Activated CD4-positive, alpha-beta T cell treated with anti-CD3 and anti-CD28 coated beads for 48 hours (primary cell): ENCODE measurements at places on chromosomes 12 and 14.

GRCh38 chr12:105705765-105706164 is 375.3 kb downstream of the C12orf75 start:
- peak; percentile 12 for DNase-seq

- no peak for DNase-seq
Measured at GRCh38 chr12:101039848-101040531, 170.0 kb downstream of the SLC5A8 start.

GRCh38 chr12:57080855-57081254 is 2.3 kb upstream of the NEMP1 start:
- DNase-seq, result no peak

DNA sequence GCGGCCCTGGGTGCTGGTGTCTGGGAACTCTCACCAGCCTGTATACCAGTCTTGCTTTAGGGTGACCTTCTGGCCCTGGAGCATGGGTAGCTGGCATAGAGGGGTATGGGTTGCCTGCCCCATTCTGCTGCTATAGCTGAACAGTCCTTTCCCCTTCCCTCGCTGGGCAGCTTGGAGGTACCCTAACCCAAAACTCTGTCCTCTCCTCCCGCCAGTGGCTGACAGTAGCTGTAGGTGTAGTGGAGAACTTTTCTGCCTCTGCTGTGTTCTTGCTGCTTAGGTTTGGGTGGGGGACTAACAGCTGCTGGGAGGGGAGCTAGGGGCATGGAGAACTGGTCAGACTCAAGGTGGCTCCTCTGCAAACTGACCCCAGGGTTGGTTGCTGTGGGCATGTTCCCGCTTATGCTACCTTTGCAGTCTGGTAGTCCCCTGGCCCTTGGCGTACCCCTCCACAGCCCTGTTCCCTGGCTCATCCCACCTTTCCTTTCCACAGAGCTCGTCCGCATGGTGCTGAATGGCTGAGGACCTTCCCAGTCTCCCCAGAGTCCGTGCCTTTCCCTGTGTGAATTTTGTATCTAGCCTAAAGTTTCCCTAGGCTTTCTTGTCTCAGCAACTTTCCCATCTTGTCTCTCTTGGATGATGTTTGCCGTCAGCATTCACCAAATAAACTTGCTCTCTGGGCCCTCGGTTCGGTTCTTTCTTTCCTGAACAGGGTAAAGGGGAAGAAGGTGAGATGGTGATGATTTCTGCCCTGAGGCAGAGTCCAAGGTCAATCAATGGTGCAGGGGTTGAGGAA is 2.9 kb downstream of the MYL6 start:
- no peak for DNase-seq

DNA sequence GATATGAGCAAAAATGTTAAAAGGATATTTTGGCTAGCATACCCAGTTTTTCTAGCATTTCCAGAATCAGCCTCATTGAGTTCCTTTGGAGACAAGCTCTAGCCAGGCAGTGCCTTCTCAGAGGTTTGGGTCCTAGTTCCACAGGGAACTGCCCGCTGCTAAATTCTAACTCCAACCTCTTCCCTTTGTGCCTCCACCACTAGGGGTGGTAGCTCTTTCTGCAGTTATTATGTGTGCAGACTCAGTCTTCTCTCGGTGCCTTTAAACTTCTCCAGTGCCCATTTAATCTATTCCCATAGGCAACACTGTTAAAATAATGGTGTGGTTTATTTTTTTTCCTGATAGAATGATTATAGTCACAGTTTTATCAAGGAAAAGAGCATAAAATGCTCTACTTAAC is 21.5 kb upstream of the SLC25A3 start:
- DNase-seq, result no peak

DNA sequence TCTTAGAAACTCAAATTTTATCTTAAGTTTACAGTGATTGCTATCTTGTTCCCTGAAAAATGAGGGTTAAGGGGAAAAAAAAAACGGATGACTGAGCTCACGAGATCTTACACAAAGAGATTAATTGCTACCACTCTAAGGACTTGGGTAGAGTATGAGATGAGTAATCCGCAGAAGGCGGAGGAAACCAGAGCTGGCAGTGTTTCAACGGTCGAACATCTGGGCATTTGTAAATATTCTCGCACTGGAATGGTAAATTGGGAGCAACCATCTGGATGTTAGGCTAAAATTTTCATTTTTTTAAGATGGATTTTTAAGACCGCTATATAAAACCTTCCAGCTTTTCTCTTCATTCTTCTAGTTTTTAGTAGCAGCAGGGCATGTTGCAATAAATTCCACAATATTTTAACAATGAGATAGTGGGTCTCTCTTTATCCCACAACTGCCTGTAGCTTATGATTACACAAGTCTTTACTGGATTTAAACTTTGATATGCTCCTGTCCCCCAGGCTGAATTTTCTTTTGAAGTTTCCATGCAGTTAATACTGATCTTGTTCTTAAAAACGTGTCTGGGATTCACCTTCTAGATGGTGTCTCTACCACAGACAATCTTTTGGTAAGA is 1324.1 kb downstream of the AACS start:
- no peak for DNase-seq

DNA sequence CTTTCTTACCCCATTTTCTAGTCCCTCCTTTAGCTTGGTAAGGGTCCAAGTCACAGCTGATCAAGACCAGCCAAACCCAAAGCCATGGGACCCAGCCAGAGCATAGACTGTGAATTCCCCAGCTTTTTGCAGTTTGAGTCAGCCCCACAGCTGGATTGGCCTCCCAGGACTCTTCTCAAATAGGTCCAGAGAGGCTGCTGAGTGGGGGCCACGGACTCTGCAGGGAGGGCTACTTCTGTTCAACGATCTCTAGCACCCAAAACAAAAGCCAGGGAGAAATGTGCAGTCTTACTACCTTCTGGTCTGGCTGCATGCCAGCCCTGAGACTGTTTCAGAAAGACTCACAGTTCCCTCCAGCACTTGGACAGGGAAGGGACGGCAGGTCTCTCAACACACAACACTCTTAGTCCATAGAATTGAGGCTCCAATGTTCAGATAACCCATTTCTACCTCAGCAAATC is 1.6 kb downstream of the VDR start:
- peak; percentile 42 for DNase-seq

- no peak for DNase-seq
Measured at GRCh38 chr12:42484996-42485395, 104.5 kb downstream of the PRICKLE1 start.

DNA sequence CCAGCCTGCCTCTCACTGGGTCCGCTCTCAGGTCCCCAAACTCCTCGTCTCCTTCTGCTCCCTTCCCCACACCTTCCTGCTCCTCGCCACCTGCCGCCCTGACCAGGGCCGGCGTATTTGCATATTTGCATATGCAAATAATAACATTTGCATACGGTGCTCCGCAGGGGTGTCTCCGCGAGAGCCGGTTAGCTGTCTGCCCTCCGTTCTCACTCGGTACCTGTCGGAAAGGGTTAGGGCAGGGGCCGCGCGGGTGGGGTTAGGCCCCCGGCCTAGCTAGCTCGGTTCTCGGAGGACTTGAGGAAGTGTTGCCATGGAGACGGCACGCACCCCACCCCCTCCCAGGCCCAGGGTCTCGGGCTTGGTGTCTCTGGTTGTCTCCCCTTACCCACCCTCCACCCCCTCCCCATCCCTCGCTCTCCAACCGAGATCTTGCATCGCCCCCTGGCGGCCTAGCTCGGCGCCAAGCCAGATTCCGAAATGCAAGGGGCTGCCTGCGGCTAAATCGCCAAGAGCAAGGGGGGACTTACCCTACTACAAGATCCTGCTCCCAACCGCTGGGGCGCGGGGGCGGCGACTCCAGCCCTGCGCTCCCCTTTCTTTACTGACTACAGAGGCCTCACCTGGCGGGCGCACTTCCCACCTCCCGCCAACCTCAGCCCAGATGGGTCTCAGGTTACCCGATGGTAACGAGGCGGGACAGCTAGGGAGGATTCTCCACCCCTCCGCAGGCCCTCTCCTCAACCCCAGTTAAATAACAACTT is 8.1 kb downstream of the STAC3 start:
- peak; percentile 83 for DNase-seq

- DNase-seq, result no peak
Measured at GRCh38 chr14:68688872-68689371, 103.9 kb downstream of the ZFP36L1 start.

DNA sequence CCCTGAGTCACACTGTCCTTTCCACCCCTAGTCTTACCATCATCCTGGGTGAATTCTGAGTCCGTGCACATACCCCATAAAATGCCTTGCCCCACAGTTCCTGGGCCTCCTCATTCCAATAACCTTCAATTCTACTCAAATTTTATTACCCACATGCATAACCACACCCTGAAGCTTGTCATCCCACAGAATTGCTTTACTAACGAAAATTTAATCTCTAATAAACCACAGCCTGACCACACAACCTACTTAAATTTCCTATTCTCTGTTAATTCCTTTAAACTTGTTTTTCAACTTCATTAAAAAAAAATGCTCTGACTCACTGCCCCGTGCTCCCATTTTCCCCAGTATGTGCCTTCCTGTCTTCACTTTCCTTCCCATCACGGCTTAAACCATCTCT is 205.9 kb downstream of the PHLDA1 start:
- DNase-seq, result no peak

- no peak for DNase-seq
Measured at GRCh38 chr14:63673886-63674497, 32.3 kb upstream of the WDR89 start.

- peak; percentile 21 for DNase-seq
Measured at GRCh38 chr12:93060666-93061472, 131.8 kb upstream of the EEA1 start.

- no peak for DNase-seq
Measured at GRCh38 chr12:94638521-94638920, 11.8 kb downstream of the TMCC3 start.

DNA sequence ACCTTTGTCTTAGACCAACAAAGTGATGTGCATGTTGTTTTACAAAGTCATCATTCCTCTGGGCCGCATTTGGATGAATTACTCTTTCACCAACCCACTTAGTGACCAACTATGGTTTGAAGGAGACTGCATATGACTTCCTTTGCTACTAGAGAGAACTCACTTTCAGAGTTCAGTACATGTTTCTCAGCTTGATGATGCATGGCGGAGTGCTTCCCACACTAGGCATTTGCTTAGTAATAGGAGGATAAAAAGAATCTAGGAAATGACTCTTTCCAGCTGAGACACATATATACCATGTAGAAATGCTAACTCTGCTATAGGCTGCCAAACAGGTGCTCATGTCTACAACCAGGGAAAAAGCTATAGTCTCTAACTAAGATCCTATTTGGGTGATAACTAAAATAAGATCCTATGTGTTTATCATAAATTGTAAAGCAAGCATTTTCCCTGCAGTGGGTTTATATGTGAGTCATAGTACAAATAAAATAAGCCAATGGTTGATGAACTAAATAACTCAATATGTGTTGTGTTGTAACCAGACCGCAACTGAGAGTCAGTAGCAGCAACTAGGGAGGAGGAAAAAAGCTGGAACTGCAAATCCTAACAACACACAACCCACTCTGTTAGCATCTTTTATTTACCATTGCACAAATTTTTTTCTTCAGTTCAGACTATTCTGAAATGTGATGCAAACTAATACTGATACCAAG is 87.2 kb downstream of the TSPAN8 start:
- no peak for DNase-seq

DNA sequence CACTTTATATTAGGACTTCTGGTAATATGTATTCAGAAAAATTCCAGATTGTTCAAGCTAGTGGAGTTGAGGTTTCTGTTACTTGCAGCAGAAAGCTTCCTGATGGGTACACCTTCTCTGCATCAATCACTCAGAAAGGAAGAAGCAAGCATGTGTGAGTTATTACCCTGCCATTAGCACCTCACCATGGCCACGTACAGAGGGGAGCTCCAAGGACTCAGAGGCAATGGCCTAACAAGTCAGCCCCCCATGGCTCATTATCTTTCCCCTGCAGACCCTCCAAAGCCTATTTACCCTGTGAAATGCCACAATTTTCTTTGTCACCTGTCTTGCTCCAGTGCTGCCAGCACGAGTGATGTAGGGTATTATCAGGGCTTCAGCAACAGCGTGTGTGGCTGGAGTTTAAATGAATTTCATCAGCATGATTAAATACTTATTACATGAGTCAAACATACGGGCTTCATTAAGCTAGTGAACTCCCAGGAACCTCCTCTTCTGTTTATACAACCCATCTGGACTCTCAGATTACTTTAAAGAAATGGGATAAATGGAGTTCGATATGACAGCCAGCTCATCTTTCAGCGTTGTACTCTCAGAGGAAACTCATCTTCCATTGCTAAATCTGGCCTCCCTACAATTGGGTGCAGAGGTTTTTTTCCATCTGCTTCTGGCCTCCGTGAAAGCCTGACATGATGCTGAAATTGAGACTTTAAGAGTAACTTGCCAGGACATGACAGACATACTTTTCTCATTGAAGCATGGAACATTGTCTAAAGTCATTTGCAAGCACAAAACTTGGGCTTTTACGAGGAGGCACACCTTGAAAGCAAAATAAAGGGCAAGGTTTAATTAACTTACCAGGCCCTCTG is 135.9 kb downstream of the TMEM30B start:
- no peak for DNase-seq
